NCI-H1694 (cell line): ENCODE measurements at places on chromosomes 5 and 9.

- DNase-seq, result no peak
Measured at GRCh38 chr5:173762045-173762444, 126.1 kb upstream of the CPEB4 start.

GRCh38 chr5:159091065-159091464 is 8.7 kb downstream of the EBF1 start:
- DNase-seq, result peak; percentile 91

DNA sequence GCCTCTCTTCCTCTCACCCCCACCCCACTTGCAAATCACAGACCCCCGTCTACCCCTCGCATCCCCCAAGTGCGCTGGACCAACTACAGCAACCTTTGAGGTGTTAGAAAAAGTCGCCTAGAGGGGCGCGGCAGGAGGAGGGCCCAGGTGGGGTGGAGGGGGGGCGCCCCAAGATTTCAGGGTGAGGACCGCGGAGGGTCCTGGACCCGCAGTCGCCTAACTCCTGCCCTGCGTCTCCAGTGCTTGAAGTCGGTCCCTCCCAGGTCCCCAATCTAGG is 379 bp upstream of the EGFLAM start:
- DNase-seq, result no peak

DNA sequence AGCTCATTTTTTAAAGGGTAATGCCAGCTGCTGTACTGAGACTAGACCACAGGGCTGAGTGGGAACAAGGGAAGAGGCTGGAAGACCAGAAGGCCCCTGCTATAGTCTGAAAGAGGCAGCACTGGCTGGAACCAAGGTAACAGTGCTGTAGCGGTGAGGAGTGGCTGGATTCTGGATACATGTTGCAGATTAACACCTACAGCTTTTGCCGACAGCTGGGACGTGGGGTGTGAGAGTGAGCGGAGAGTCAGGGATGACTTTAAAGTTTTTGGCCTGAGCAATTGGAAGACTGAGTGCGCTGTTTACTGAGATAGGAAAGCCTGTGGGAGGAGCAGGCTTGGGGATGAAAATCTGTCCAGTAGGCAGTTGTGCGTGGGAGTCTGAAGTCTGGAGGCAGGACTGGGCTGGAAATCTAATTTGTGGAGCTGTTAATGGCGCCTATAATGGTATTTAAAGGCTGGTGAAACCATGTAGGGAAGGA is 26.5 kb downstream of the AQP7 start:
- no peak for DNase-seq

- DNase-seq, result no peak
Measured at GRCh38 chr5:3153226-3153858, 401.9 kb upstream of the IRX2 start.

- no peak for DNase-seq
Measured at GRCh38 chr5:56269216-56269927, 36.2 kb upstream of the ANKRD55 start.

DNA sequence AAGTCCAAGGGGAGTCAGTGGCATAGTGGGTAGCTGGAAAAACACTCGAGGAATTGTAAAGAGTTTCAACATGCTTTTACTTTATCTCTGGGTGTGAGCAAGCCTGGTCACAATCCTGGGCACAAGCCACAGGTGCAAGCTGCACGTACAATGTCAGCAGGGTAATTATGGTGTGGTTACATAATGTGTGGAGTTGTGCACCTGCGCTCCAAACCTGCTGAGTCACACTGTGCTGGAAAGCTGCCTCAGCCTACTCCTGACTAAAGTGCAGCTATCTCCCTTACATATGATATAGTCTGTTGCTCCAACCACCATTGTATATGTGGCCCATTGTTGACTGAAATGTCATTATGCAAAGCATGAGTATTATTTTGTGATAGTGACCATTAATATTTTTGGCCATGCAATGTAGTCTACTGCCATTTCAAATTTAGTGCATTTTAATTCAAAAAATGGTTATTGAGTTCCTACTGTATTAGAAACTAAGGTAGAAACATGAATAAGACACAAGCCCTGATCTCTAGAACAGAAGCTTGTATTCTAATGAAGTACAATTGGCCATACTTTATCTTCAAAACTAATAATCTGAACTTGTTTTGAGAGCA is 160.9 kb upstream of the SLC30A5 start:
- DNase-seq, result no peak

DNA sequence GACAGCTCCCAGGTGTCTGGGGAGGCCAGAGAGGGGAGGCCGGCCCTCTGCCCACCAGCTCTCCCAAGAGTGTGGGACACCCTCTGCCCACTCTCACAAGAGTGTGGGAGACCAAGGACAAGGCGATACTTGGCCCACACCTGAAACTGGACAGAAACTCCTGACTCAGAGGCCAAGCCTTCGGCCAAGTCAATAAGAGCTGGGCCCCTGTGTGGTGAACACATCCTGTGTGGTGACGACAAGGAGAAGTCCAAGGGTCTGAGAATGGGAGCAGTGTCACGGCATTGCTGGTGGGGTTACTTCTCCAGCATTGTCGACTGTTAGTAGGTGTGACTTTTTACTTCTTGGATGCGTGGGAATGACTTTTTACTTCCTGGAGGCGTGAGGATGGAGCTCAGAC is 14.6 kb upstream of the F2RL1 start:
- DNase-seq, result no peak

DNA sequence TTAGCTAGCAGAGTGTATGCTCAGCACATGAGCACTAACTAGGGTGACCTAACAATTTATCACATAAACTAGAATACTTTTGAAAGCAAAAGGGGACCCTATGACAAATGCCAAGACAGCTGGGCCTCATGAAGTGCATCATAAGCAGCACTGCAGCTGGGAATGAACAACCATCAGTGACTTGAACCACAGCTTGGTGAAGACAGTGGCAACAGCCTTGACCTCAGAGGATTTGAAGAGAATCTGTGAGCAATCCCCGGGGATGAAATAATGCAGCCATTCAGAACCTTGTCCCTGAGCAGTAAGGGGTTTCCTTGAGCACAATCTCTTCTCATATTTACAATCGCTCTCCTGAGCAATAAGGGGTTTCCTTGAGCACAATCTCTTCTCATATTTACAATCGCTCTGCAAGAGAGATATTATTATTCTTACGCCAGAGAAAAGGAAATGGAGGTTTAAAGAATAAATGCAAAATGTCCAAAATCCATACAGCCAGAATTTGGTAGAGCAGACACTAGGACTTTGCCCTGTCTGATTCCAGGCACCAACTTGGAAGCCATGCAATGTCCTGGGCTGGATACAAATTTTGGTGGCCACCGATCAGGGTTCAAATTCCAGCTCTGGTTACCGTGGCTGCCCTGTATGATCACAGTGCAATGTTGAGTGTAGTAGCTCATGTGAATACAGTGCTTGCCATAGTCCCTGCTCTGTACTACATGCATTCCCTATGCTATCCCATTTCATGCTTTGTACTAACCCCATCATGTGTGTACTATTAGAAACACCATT is 846 bp upstream of the NSG2 start:
- DNase-seq, result no peak
